ENCODE measurements at places on chromosomes 13 and 19. TPM values are rescaled to one million over a fixed set of nuclear protein-coding genes. Genes with fewer than 3 reads are reported as not detected.

SYMPK gene
- total RNA-seq: 24.1 TPM

CARD8 gene
- 62.0 TPM for total RNA-seq

GNG7 gene
- total RNA-seq: 1.4 TPM

EBI3 gene
- 0.09 TPM for total RNA-seq

IFNL1 gene
- total RNA-seq: not detected
